Panc1 (cell line): ENCODE measurements at places on chromosomes 6 and 20.

- no peaks in the 10 kb centered on the region for H3K4me1 ChIP-seq
- no peak overlapping the region for H3K27ac ChIP-seq
- no peak for DNase-seq
- H3K27me3 ChIP-seq, result no peaks in the 10 kb centered on the region
Observed at GRCh38 chr6:88670369-88670768, 293.0 kb downstream of the RNGTT start.

DNA sequence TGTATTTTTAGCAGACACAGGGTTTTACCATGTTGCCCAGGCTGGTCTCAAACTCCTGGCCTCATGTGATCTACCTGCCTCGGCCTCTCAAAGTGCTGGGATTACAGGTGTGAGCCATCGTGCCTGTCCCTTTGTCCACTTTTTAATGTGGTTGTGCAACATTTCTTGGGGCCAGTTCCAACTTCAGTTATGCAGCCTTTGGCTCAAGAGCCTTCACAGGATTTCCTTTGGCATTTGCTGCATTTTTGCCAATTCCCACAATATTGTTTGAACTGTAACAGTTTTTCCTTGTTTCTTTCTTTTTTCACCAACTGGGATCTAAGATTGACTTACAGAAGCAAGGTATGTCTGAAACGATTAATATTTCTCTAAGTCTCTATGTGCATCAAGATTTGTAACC, 63.6 kb downstream of the EDN1 start:
- H3K36me3 ChIP-seq, result no peaks in the 10 kb centered on the region
- H3K27me3 ChIP-seq, result no peaks in the 10 kb centered on the region
- peaks cover 10% of the 10 kb centered on the region for H3K4me1 ChIP-seq
- H3K27ac ChIP-seq, result no peak overlapping the region; the same call in 1 of the 2 replicates

DNA sequence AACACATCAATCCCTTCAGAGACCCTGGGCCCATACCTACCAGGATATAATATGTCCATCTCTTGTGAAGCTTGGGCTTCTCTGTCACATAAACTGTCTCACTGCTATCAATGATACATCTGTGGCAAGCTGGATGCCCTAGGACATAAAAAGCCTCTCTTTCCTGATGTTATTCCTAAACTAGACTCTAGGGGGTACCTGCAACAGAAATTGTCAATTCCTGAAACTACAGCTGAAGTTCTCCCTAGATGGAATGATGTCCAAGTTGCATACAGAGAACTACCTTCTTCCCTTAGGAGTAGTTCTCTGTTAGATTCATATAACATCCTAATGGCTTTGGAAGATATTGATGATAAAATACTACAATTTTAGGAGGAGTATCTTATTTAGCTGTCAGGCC, 35.8 kb downstream of the TBX18 start:
- peak; percentile 2 for DNase-seq
- H3K27ac ChIP-seq, result no peak overlapping the region
- H3K4me3 ChIP-seq, result no peak overlapping the region
- no peaks in the 10 kb centered on the region for H3K36me3 ChIP-seq

DNA sequence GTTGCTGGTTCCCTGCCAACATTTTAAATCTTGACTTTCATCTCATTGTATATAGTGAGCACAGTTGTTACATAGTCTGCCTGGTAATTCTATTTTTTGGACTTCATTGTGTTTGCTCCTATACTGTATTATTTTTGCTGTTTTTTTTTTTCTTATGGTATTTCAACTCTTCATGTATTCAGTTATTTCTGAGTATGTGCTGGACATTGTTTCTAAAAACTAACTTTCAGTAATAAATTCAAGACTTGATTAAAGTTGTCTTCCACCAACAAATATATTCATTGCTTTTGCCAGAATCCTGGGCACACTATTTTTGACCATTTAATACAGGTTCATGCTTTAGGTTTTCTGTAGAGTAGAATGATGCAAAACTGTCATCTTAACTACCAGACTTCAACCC, 698.3 kb downstream of the MAFB start:
- no peak overlapping the region for H3K27ac ChIP-seq
- no peaks in the 10 kb centered on the region for H3K27me3 ChIP-seq
- H3K4me1 ChIP-seq, result no peaks in the 10 kb centered on the region
- no peaks in the 10 kb centered on the region for H3K36me3 ChIP-seq
- DNase-seq, result no peak

- H3K4me1 ChIP-seq, result no peaks in the 10 kb centered on the region
- no peak overlapping the region for H3K27ac ChIP-seq
- peaks cover 28% of the 10 kb centered on the region for H3K27me3 ChIP-seq
- H3K36me3 ChIP-seq, result no peaks in the 10 kb centered on the region
- no peak overlapping the region for H3K4me3 ChIP-seq
Observed at GRCh38 chr6:38943964-38944363, 104.6 kb upstream of the GLP1R start.

DNA sequence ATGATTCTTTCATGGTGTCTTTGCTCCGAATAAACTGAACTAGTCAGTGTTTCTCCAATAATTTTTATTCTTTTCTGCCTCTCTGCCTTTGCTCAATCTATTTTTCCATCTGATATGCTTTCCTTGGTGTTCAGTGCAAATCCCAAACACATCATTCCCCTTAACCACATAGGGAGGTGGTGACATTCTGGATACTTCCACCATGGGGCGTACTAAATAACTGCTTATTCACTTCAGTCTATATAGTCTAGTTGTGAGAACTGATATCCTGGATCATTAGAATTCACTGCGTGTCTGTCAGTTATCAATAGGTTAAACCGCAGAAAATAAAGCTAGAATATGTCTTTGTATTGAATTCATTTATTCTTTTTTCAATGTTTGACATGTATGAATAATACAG, 83.1 kb downstream of the KCNQ5 start:
- no peak overlapping the region for H3K27ac ChIP-seq
- no peaks in the 10 kb centered on the region for H3K36me3 ChIP-seq
- H3K4me1 ChIP-seq, result no peaks in the 10 kb centered on the region
- DNase-seq, result no peak

- no peak for DNase-seq
- H3K27me3 ChIP-seq, result no peaks in the 10 kb centered on the region
- no peaks in the 10 kb centered on the region for H3K36me3 ChIP-seq
- no peak overlapping the region for H3K4me3 ChIP-seq
Observed at GRCh38 chr6:167200806-167201205, 43.0 kb upstream of the GPR31 start.

GRCh38 chr6:89487864-89488263, 54.9 kb downstream of the ANKRD6 start:
- DNase-seq, result no peak
- no peaks in the 10 kb centered on the region for H3K36me3 ChIP-seq
- H3K27me3 ChIP-seq, result peaks cover 2% of the 10 kb centered on the region; the same call in 1 of the 2 replicates
- no peak overlapping the region for H3K27ac ChIP-seq
- H3K4me3 ChIP-seq, result no peak overlapping the region

- no peak overlapping the region for H3K27ac ChIP-seq
- no peaks in the 10 kb centered on the region for H3K36me3 ChIP-seq
- no peak for DNase-seq
- H3K4me1 ChIP-seq, result no peaks in the 10 kb centered on the region
- no peak overlapping the region for H3K4me3 ChIP-seq
Observed at GRCh38 chr6:136212608-136213007, 37.5 kb downstream of the MTFR2 start.

- no peaks in the 10 kb centered on the region for H3K27me3 ChIP-seq
- H3K27ac ChIP-seq, result no peak overlapping the region
- H3K4me1 ChIP-seq, result no peaks in the 10 kb centered on the region
- no peak for DNase-seq
- H3K36me3 ChIP-seq, result no peaks in the 10 kb centered on the region
- H3K4me3 ChIP-seq, result no peak overlapping the region
Observed at GRCh38 chr6:142975365-142975764, 30.4 kb upstream of the HIVEP2 start.

GRCh38 chr6:161242779-161243693, 30.8 kb downstream of the AGPAT4 start:
- no peak overlapping the region for H3K4me3 ChIP-seq
- DNase-seq, result no peak
- no peaks in the 10 kb centered on the region for H3K27me3 ChIP-seq
- H3K4me1 ChIP-seq, result no peaks in the 10 kb centered on the region

DNA sequence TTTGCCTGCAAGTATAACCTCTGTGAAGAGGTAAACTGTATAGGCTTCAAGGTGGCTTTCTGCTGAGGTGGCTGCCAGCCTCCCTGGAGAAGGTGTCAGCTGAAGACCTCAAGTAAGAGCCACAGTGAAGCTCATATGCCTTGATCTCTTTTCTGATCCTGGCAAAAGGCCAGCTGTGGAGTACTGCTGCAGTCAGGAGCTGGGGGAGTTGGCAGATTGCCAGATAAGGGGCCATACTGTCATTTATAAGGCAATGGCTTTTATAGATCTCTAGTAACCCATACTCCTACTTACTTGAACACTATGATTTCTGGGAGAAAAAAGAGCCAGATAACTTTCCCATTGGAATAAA, 8.8 kb upstream of the CEP85L start:
- H3K4me1 ChIP-seq, result no peaks in the 10 kb centered on the region
- H3K27ac ChIP-seq, result no peak overlapping the region
- DNase-seq, result no peak
- H3K27me3 ChIP-seq, result peaks cover 5% of the 10 kb centered on the region; the same call in 1 of the 2 replicates

DNA sequence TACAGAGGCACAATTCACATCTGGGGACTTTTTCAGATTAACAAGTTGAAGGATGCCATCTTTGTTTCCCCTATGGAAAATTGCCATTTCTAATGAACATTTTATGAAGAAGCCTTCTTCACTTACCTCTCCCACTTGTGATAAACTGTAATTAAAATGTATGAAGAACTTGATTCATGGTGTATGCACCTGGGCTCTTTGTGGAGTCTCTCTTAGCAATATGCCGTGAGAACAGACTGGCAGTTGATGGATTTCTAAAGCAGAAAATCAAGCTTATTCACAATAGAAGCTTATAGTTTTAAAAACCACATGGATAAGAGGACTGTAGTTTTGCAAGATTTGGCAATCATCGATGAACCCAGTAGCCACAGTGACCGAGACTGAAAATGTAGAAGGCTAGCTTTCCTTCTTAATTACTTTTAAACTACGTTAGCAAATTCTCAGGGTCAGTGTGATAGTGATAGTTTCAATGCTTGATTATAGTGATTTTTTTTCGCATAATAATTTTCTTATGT, 270.6 kb downstream of the PRL start:
- H3K27me3 ChIP-seq, result no peaks in the 10 kb centered on the region
- no peaks in the 10 kb centered on the region for H3K4me1 ChIP-seq
- no peak for DNase-seq
- no peak overlapping the region for H3K4me3 ChIP-seq
- H3K27ac ChIP-seq, result 0 out of 2 replicates have a peak overlapping the region, but pooled peaks have one; percentile 7
- H3K36me3 ChIP-seq, result no peaks in the 10 kb centered on the region

DNA sequence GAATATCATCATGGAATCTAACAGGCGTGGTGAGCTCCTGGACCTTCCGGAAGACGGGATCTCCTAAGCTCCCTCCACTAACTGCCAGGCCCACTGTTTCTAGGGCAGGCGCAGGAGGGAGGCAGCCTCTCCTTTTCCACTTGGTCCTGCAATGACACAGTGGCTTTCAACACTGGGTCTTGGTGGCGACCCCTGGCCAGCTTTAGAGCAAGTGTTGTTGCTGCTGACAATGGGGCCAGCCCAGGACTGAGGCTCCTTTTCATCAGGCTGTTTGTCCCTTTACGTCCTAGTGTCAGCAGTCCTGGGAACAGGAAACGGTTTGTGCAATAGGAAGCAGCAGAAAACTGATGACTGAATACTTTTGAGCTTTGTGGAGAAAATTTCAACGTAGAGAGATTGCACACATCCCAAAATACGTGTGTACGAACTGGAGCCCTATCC, 9.7 kb upstream of the QKI start:
- DNase-seq, result no peak
- H3K4me1 ChIP-seq, result peaks cover 14% of the 10 kb centered on the region
- H3K4me3 ChIP-seq, result no peak overlapping the region
- no peaks in the 10 kb centered on the region for H3K27me3 ChIP-seq
- no peaks in the 10 kb centered on the region for H3K36me3 ChIP-seq

DNA sequence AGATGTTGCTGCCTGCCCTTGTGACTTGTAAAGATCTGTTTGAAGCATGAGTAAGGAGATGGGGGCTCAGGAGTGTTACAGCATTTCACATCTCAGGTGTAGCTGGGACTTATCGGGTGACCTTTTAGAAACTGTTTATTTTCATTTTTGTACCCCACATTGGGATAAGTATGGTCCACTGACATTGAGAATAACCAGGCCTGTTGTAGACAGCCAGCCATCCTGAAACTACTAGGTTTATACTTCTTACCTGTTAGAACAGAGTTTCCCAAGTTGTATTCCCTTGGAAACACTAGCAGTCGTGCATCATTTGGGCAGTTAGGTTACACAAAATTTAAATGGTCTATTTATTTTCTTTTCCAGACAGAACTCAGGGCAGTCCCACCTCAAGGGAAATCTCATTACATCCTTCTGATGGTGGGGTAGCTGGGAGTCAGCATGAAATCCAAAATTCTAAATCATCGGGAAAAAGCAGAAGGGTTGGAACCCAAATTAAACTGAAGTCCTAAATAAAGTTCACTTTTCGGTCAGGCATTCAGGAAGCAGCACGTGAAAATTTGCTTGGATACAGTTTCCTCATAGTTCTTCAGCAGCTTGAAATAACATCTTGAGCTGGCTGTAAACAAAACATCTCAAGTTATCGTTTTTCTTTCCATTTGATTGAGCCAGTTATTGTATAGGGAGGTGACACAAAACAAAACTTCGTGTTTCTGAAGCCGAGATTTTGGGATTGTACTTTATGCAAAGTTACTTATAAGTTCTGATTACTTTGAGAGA, 30.5 kb downstream of the FOXO3 start:
- H3K4me1 ChIP-seq, result peaks cover 48% of the 10 kb centered on the region
- no peaks in the 10 kb centered on the region for H3K36me3 ChIP-seq
- H3K27ac ChIP-seq, result no peak overlapping the region
- H3K27me3 ChIP-seq, result no peaks in the 10 kb centered on the region
- no peak overlapping the region for H3K4me3 ChIP-seq

DNA sequence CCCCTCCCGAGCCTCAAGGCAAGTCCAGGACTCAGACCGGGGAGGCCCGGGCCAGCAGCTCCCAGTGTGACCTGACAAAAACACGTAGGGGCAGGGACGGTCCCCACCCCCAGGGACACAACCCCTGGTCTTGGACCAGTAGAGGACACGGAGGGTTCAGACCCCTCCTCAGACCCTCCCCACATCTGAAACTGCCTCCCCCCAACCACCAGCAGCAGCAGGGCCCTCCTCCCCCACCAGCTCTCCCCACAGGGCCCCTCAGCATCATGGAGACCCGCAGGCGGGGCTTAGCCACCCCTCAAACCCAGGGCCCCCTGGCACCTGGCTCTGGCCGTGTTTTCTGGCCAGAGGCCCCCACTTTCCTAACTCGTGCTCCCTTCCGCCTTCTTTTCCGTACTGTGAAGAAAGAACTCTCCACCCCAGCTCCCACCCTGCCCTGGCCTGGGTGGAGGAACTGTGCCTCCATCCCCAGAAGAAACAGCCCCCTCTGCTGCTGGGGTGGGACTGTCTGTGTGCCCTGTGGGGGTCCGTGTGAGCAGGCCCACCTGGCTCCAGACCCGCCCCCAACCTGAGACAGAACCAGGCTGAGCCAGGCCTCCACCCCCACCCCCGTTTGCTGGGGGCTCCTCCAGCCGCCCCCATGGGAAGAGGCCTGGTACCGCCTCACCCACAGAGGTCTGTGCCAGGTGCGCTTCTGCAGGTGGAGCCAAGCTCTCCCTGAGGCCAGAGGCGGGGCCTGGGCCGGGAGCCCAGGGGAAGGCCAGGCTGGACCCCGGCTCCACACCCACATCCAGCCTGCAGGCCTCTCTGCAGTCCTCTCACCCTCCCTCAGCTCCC, 39.0 kb upstream of the MDFI start:
- H3K4me3 ChIP-seq, result no peak overlapping the region
- no peaks in the 10 kb centered on the region for H3K36me3 ChIP-seq
- peaks cover 10% of the 10 kb centered on the region for H3K4me1 ChIP-seq
- H3K27me3 ChIP-seq, result no peaks in the 10 kb centered on the region
- DNase-seq, result no peak
